ENCODE measurements at places on chromosomes 1 and 21. TPM values are rescaled to one million over a fixed set of nuclear protein-coding genes. Genes with fewer than 3 reads are reported as not detected.

Gene C1orf53
- total RNA-seq: 17.3 TPM

Gene ZNF678
- 1.7 TPM for total RNA-seq

GRCh38 chr1:98314601-98315000 is 346.9 kb upstream of the SNX7 start:
- DNase-seq: no peak

- DNase-seq: peak; percentile 21
These were observed 5.3 kb upstream of the DDX59 start for GRCh38 chr1:200674838-200675587.

- DNase-seq: no peak
These were observed 68.2 kb downstream of the RNF187 start for GRCh38 chr1:228555074-228555994.

- DNase-seq: no peak
These were observed 777 bp upstream of the TRIM67 start for GRCh38 chr1:231160895-231161666.

DNA sequence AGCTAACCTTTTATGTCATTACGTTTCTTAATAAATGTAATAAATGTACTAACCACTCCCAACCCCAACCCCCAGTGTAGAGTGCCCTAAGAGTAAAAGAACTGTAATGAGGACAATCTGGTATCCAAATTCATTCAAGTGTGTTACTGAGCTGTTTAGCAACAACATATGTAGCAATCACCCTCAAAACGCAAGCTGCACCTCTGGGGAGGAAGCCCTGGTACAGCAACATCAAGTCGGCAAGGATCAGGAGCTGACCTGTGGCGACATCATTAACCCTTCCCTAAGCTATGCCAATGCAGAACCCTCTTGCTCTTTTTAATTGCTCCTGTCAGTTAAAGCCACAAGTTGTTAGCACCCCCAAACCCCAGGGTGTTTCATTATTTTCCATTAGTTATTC is 47.1 kb downstream of the STX6 start:
- no peak for DNase-seq

DNA sequence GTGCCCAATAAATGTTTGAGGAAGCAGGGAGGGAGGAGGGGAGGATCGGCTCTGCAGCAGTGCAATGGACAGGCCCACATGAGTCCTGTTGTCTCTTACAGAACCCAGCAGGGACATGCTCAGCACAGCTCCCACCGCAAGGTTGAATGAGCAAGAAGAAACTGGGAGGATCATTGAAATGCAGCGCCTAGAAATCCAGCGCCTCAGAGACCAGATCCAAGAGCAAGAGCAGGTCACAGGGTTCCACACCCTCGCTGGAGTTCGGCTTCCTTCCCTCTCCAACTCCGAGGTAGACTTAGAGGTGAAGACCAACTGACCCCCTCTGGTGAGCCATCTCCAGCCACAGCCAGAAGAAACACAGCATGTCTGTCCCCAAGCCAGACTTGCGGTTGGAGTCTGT is 15.9 kb upstream of the TMEM125 start:
- no peak for DNase-seq

DNA sequence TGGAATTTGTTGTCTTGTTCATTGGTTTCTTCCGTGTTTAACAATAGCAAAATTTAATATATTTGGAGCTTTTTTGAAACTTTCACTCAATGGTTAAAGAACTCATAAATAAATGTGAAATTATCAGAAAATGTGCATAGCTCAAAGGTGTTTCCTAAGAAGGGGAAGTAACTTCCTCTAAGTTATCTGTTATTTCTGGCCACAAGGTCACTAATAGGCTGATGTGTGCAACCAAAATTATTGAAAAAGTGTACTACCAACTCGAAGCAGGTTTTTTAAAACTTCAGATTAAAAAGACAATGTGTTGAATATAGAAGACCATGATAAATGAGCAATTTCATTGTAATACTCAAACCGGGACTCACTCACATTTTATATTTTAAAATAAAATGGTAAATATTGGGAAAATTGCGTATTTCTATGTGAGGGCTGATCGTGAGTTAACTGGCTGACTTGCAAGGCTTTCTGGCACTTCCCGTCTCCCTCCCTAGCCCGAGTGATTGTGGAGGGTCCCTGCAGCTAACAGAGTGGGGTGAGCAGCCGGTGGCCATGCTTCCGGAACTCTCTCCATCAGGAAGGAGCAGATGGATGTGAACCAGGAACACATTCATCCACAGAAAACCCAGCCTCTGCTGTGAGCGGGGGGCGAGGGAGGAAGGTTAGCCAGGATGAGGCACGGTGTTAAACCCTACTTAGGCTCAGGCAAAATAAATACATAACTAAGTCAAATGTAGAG is 96.9 kb downstream of the ERG start:
- DNase-seq: no peak

DNA sequence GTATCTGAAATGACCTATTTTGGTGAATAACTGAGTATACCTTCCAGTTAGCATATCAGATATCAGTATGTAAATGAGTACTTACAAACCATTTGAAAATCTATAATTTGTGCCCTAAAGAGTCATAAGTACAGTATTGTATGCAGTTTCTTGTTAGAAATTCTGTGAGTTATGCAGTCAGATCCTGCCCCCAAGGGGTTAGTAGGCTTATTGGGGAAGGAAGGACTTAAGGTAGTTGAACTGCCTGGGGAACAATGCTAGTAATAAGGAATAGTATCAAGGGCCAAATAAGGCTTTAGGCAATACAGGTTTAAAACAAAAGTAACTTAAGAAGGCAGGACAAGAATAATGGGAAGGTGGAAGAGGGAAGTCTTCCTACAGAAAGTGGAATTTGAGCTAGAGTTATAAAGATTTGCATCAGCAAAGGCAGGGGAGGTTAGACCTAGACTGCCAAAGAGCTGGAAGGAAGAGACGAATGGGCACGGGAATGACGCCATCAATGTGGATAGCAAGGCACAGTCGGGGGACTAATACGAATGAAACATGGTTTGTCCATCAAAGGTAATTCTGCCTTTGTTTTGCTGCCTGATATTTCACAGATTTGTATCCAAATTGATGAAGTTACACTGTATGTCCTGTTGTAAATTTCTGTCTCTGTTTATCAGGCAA is 182.9 kb upstream of the DPYD start:
- DNase-seq: peak; percentile 46

GRCh38 chr1:44293761-44294315 is 61.2 kb downstream of the ERI3 start:
- no peak for DNase-seq

DNA sequence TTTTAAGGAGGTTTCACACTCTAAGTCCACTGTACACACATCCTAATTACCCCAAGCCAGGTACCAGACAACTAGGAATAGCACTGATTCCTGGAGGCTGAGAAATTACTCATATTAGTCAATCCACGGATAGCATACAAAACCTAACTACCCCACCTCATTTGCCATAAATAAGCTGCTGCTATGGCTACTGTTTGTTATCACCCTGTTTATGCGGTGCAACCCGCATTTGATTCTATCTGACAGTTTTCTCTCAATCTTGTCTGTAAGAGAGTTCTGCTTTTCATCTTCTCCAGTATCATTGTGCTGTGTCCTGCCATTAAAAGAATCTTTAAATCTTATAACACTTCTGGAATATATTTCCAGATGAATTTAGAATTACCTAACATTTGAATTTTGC is 1496.5 kb downstream of the PLA2G4A start:
- no peak for DNase-seq

DNA sequence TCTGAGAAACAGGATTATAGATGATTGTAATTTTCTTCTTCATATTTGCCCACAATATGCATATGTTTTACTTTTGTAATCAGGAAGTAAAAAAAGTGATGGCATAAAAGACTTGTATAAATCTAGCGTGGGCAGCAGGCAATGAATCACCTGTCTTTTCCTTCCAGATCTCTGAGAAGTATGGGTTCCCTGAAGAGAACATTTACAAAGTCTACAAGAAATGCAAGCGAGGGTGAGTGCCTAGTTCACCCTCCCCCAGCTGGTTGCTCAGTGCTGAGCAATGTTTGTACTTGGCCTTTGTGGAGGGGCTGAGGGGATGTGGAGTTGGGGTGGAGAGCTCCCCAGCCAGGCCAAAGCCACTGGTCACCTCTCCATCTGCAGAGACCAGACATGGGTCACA is 30.7 kb downstream of the GRHL3 start:
- DNase-seq: peak; percentile 57
